ENCODE measurements at places on chromosomes 5 and 9. TPM values are rescaled to one million over a fixed set of nuclear protein-coding genes. Genes with fewer than 3 reads are reported as not detected.
A peak's percentile ranks its signal among the peaks of the same experiment; 100 is the strongest.

DNA sequence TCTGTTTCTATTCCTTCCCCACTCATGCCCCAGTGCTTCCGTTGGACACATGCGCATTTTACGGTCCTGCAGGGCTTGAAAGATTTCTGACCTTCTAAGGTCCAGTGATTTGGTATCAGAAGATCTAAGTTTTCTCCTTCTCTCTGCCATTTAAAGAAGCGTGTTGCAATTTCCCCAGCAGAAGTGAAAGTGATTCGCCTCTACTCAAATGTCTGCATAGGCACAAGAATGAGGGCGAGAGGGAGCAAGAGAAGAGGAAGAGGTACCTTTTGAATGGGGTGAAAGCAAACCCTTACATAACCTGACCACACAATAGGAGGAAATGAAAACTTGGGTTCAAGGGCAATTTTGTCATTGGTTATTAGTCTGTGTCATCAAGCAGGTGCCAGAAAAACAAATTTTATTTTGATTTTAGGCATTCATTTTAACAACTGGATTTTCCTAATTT is 31.7 kb upstream of the NR3C1 start:
- peak; percentile 18 for DNase-seq
- H3K27me3 ChIP-seq: no peaks in the 10 kb centered on the region
- no peak overlapping the region for H3K4me3 ChIP-seq
- no peaks in the 10 kb centered on the region for H3K36me3 ChIP-seq
- no peaks in the 10 kb centered on the region for H3K4me1 ChIP-seq

DNA sequence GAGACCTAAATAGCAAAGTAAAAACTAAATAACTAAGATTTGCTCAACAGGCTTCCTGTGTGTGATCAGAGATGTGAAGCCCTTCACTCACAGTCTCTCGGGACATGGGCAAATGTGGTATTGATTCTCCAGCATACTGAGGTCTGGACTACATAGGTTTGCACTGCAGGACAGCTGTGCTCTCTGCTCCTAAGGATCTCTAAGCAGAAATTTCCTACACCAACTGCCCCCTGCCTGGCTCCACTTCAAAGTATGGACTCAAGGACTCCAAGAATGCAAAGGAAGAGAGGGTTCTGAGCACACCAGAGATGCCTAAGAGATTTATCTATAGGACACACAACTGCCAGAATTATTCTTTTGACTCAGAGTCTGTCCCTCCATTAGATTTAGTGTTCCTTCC is 487.2 kb downstream of the SEMA5A start:
- H3K27ac ChIP-seq: no peak overlapping the region
- H3K4me3 ChIP-seq: no peak overlapping the region
- H3K36me3 ChIP-seq: no peaks in the 10 kb centered on the region
- peaks cover 8% of the 10 kb centered on the region for H3K4me1 ChIP-seq
- no peaks in the 10 kb centered on the region for H3K27me3 ChIP-seq

GRCh38 chr9:92501671-92502393 is 19.5 kb upstream of the ASPN start:
- H3K27ac ChIP-seq: no peak overlapping the region
- no peaks in the 10 kb centered on the region for H3K4me1 ChIP-seq
- peak; percentile 45 for DNase-seq
- H3K27me3 ChIP-seq: no peaks in the 10 kb centered on the region
- no peak overlapping the region for H3K4me3 ChIP-seq

GRCh38 chr5:133193794-133194193 is 142.0 kb downstream of the HSPA4 start:
- no peaks in the 10 kb centered on the region for H3K4me1 ChIP-seq
- H3K36me3 ChIP-seq: no peaks in the 10 kb centered on the region
- no peak overlapping the region for H3K4me3 ChIP-seq
- no peaks in the 10 kb centered on the region for H3K27me3 ChIP-seq
- H3K27ac ChIP-seq: no peak overlapping the region

DNA sequence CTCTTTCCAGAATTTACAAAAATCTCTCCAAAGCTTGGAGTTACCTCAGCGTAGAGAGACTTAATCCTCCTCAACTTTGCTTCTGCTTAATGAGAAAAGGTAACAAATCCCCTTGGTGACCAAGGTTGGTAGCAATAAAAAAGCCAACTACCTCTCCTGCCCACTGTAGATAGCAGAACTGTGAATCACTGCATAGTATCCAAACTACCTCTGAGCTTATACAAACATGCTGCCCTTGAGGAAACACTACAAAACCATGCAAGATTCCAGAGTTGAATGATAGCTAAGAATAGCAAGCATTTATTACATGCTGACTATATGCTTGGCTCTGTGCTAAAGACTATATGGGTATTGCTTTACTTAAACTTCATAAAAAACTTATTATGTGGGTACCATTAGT is 2.8 kb upstream of the ADAMTS12 start:
- peaks cover 10% of the 10 kb centered on the region for H3K4me1 ChIP-seq
- no peak overlapping the region for H3K4me3 ChIP-seq

The DRD1 gene
- not detected for total RNA-seq

DNA sequence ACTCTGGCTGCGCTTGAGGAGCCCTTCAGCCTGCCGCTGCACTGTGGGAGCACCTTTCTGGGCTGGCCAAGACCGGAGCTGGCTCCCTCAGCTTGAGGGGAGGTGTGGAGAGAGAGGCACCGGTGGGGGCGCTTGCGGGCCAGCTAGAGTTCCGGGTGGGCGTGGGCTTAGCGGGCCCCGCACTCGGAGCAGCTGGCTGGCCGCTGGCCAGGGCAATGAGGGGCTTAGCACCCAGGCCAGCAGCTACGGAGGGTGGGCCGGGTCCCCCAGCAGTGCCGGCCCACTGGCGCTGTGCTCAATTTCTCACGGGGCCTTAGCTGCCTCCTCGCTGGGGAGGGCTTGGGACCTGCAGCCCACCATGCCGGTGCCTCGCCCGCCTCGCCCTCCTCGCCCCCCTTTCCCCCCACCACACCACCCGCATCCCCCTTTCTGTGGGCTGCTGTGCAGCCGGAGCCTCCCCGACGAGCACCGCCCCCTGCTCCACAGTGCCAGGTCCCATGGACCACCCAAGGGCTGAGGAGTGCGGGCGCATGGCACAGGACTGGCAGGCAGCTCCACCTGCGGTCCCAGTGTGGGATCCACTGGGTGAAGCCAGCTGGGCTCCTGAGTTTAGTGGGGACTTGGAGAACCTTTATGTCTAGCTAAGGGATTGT is 954.5 kb downstream of the DTWD2 start:
- H3K27me3 ChIP-seq: no peaks in the 10 kb centered on the region
- no peaks in the 10 kb centered on the region for H3K36me3 ChIP-seq
- no peak overlapping the region for H3K4me3 ChIP-seq
- H3K27ac ChIP-seq: no peak overlapping the region
- H3K4me1 ChIP-seq: no peaks in the 10 kb centered on the region

The CHSY3 gene
- total RNA-seq: 6.8 TPM

- DNase-seq: no peak
- H3K27ac ChIP-seq: peak overlapping the region; percentile 66
- peaks cover 63% of the 10 kb centered on the region for H3K4me1 ChIP-seq
Measured at GRCh38 chr9:136720898-136721338, 8.5 kb downstream of the DIPK1B start.

DNA sequence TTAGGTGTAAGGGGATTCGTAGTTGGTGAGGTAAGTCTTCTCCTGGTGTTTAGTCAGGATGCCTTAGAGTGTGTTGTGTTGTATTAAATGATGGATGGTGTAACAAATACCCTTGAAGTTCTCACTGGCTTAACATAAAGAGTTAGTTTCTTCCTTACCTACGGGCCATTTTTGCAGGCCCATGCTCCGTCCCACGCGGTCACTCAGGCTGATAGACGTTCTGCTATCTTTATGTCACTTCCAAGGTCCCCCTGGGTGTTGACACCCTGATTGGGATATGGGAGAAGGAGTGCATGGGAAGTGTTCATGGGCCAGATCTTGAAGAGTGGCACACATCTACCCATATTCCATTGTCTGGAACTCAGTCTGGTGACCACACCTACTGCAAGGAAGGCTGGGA is 214.0 kb downstream of the MAST4 start:
- H3K36me3 ChIP-seq: no peaks in the 10 kb centered on the region
- DNase-seq: no peak
- H3K4me3 ChIP-seq: no peak overlapping the region
- H3K27ac ChIP-seq: no peak overlapping the region
- H3K27me3 ChIP-seq: peaks cover 9% of the 10 kb centered on the region

DNA sequence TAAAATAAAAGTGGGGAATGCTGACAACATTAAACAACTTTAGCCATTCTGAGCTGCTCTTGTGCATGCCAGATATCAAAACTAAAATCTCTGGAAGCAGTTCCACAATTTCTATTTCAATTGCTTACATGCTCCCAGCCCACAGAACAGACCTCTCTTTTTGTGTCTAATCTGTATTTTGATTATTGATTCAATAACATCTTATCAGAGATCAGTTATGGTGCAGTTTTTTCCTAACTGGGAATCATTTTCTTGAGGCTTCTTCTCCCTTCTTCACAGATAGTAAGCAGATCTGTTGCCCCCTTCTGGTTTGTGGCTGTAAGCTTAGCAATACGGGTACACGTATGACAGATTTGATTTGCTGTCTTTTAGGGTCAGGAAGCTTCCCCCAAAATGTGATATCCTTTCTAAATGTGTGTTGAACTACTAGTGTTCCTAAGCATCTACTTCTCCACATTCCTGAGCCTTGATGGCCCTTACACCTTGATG is 39.4 kb downstream of the MRPS27 start:
- DNase-seq: peak; percentile 60
- H3K27ac ChIP-seq: no peak overlapping the region
- peaks cover 18% of the 10 kb centered on the region for H3K4me1 ChIP-seq
- no peaks in the 10 kb centered on the region for H3K27me3 ChIP-seq
- no peaks in the 10 kb centered on the region for H3K36me3 ChIP-seq
- no peak overlapping the region for H3K4me3 ChIP-seq

DNA sequence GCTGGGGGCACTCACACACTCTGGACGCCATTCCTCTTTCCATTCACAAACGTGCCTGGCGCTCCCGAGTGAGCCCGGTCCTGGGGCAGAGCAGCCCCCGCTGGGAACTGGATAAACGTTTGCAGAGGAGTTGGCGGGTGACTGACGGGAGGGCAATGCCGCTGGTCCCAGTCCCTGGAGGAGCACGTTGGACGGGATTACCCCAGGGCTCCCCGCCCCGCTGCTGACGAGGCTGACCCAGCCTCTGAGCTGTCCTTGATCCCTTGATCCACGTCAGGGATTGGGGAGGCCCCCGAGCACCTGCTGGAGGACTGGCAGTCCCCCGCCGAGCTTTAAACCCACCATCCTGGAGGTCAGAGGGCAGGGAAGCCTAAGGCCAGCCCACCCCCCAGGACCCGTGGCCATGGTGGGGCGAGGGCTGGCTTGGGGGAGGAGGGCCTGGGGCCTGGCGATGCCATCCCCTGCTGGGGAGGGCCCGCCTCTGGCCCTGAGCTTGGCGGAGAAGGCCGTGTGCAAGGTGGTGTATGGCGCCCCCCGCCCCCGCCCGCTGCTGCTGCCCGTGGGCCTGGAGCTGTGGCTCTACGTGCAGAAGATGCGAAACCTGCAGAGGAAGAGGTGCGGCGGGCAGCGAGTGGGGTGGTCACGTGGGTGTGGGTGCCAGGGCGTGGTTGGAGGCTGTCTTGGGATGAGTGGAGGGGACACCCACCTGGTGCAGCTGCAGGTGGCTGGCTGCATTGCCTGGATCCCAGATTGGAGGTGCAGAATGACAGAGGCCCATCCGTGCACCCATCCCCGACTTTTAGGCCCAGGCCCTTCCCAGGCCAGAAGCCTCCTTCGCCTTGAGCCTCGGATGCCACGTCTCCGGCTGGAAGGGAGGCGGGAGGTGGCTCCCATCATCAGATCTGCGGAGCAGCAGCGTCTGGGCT is 4.5 kb downstream of the GPSM1 start:
- H3K36me3 ChIP-seq: peaks cover 17% of the 10 kb centered on the region
- H3K27me3 ChIP-seq: no peaks in the 10 kb centered on the region
- H3K27ac ChIP-seq: no peak overlapping the region

DNA sequence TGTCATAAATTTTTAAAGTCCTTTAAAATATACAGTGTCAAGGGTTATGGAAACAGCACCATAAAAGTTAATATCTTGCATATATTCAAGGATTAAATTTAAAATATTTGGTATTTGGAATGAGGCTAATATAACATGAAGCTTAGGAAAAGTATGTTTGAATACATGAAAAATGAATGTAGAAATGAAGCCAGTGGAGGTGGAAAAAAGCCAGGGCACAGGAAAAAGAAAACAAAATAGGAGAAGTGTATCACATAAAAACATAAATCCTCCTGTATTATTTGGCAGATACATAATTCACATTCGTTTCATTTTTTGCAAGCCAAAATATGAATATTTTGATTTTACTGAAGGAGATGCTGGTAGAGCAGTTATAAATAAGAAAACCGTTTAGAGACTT is 587.0 kb upstream of the ZNF608 start:
- H3K4me3 ChIP-seq: no peak overlapping the region
- no peaks in the 10 kb centered on the region for H3K27me3 ChIP-seq

DNA sequence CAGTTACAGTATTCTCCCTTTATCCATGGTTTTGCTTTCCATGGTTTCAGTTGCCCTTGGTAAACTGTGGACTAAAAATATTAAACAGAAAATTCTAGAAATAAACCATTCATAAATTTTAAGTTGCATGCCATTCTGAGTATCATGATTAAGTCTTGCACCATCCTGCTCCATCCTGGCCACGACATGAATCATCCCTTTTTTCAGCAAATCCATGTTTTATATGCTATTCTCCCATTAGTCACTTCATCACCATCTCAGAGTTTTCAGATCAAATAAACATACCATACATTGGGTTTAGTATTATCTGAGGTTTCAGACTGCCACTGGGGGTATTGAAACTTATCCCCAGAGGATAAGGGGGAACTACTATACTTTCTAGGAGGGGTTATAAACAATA is 234.4 kb upstream of the ATP10B start:
- no peaks in the 10 kb centered on the region for H3K36me3 ChIP-seq
- DNase-seq: no peak
- no peaks in the 10 kb centered on the region for H3K27me3 ChIP-seq

DNA sequence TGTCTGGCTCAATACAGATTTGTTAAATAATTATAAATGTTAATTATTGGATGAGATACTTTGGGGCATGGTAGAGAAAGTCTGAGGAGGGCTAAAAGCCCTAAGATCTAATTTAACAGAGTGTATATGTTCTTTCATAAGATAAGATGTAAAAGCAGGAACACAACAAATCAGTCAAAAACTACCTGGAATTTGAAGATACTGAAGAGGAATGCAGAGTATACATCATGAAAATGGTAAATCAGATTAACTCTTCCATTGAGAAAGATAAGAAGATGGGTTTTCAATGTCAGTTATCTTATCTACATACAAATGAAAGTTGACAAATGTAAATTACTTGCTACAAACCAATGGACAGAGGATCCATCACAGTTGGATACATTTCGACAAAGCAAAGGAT is 107.3 kb upstream of the NFIB start:
- H3K4me1 ChIP-seq: peaks cover 13% of the 10 kb centered on the region
- H3K36me3 ChIP-seq: no peaks in the 10 kb centered on the region
- no peak for DNase-seq
- no peak overlapping the region for H3K4me3 ChIP-seq
- H3K27me3 ChIP-seq: no peaks in the 10 kb centered on the region

The IL9 gene
- total RNA-seq: not detected

The PCDHGA12 gene
- total RNA-seq: 9.9 TPM

- no peak overlapping the region for H3K4me3 ChIP-seq
- no peaks in the 10 kb centered on the region for H3K27me3 ChIP-seq
- no peaks in the 10 kb centered on the region for H3K36me3 ChIP-seq
- no peak overlapping the region for H3K27ac ChIP-seq
- no peaks in the 10 kb centered on the region for H3K4me1 ChIP-seq
- no peak for DNase-seq
Measured at GRCh38 chr9:111076519-111076918, 38.2 kb upstream of the LPAR1 start.

- no peaks in the 10 kb centered on the region for H3K27me3 ChIP-seq
- no peak for DNase-seq
- H3K4me3 ChIP-seq: no peak overlapping the region
- no peaks in the 10 kb centered on the region for H3K4me1 ChIP-seq
- H3K27ac ChIP-seq: no peak overlapping the region
- no peaks in the 10 kb centered on the region for H3K36me3 ChIP-seq
Measured at GRCh38 chr5:3032513-3032912, 281.0 kb upstream of the IRX2 start.
